MV-4-11 (cell line): ENCODE measurements at places on chromosomes 4 and X.

- DNase-seq, result no peak
These were observed 22.0 kb upstream of the VEGFC start for GRCh38 chr4:176814770-176815169.

- no peak for DNase-seq
These were observed 151.2 kb downstream of the COX18 start for GRCh38 chr4:72918362-72918761.

DNA sequence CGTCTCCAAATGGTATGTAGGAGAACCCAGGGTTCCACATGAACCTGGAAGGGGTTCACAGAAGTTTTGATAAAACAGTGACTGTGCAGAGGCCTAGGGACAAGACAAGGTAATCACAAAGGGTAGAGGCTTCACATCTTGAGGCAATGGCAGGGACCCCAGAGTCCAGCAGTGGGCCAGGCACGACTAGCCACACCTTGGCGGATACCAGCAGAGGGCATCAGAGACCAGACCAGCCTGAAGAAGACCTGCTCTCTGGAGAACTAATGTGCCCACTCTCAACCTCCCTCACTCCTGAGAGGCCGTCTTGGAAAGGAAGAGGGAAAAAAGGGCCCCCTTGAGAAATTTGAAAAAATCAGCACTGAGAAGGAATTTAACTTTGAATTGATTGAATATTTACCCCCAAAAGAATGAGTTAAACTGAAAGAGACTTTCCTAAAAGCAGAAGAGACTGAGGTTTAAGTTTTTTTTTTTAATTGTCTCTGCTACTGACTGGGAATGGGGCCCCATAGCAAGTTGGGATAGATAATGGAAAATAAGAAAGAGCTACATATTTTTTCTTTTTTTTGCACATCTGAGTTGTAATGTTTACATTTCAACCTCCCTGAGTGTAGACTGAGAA is 243.8 kb upstream of the JADE1 start:
- no peak for DNase-seq

GRCh38 chr4:89411539-89412309 is 104.1 kb upstream of the GPRIN3 start:
- no peak for DNase-seq

DNA sequence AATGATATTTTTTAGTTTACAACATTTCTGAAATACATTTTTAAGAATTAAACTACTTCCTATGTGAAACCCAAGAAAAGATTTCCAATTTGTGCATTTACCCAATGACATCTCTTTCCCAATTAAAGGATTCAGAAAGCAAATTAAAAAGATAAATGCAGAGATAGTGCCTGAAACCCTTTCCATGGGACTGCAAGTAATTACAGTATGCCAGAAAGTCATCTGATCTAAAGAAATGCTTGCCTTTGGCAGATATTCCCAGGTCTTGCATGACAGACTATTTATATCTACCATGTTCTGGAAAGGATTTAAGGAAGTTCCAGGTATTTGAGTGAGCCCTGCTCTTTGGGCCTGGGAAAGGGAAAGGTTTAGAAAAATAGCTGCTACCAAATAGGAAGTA is 41.6 kb upstream of the CXorf38 start:
- DNase-seq, result no peak

DNA sequence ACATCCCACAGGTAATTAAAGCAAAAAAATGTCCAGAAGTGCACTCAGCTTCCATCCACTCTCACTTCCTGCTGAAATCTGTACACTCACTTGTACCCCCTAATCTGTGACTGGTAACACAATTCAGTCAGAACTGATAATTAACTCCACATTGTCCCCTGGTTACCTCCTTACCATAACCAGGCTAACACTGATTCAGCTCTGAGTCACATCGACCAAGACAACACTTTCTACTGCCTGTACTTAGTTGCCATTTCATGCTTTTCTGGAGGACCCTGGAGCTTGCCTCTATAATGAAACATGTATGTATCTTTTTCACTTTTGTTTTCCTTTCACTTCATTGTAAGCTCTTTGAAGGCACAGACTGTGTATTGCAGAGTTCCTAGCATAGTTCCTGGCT is 130.9 kb upstream of the GABRG1 start:
- no peak for DNase-seq

DNA sequence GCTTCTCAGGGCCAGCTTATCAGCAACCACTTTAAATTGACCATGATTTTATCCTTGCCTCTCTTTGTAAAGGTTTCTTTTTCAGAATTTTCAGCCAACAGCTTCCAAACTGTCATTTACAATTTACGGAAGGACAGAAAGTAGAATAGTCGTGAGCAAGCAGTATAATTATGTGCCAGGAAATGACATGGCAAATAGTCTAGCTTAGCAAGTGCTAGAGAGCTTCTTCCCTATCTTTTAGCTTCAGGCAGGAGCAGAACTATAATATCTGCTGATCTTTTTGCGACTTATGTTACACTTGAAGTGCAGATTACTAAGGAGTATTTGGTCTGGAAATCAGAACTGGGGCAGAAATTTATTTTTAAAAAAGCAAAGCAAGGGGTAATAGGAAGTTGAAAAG is 123.0 kb upstream of the AP1S2 start:
- peak; percentile 3 for DNase-seq

DNA sequence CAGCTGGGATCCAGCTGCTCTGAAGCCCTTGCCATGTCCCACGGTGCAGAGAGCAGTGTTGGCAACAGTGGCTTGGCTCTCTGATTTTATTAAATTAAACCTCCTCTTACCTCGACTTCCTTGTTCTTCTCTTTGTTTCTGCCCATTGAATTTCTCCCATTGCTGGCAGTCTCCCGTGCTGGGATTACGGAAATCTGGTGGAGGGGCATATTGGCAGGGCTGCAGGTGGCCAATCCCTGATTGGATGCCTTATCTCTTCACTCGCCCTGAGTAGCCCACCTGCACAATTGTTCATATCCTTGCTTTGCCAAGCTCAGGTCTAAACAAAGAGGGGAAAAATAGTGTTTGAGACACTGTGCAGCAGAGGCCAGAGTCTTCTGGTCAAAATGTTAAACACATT is 493.9 kb downstream of the TMA16 start:
- no peak for DNase-seq

DNA sequence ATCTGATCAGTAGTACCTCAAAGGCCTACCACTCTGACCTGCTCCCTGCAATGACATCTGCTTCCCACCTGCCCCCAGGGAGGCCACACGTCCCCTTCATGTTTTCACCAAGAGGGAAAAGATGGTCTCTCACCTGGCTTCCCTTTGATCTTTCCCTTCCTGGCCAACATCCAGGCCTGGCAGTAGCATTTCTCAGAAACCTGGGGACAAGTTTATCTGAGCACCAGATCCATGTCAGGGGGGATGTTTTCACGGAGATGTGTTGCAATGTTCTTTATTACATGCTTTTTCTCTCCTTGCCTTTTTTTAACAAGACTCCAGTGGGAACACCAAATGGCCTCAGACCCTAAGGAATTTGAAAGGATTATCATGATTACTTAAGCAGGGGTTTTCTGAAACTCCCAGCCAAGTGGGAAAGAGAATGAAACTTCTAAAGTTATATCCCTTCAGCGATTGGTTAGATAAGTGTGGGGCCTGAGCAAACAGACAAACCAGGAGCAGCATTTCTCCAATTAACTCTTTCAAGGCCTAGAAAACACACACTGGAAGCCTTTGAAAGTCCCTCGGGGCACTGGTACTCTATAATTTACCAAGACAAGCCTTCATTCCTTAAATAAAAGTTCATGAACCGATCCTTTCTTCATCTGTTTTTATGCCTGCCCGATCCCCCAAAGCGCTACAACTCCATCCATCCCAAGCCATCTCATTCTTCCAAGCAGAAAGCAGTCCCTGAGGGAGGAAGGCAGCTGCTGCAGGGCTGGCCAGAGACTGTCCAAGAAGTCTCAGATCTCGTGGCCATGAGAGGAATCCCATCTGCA is 94.1 kb downstream of the BCOR start:
- no peak for DNase-seq

DNA sequence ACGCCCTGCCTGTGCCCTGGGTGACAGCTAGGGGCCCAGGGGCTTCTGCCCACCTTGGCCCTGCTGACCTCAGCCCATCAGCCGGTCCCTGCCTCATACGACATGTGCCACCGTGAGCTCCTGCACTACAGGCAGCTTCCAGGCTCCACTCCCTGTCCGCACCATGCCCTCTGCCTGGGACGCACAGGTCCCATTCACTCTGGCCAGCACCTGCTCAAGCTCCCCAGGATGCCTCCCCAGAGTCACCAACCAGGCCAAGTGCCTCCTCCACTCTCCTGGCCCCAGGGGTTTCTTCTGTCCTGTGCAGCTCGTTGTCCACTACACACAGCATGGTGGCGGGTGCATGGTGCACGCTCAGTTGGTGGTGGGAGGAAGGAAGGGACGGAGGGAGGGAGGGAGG is 20.2 kb upstream of the MRFAP1 start:
- no peak for DNase-seq

GRCh38 chr4:133856731-133857355 is 344.7 kb downstream of the PABPC4L start:
- no peak for DNase-seq

DNA sequence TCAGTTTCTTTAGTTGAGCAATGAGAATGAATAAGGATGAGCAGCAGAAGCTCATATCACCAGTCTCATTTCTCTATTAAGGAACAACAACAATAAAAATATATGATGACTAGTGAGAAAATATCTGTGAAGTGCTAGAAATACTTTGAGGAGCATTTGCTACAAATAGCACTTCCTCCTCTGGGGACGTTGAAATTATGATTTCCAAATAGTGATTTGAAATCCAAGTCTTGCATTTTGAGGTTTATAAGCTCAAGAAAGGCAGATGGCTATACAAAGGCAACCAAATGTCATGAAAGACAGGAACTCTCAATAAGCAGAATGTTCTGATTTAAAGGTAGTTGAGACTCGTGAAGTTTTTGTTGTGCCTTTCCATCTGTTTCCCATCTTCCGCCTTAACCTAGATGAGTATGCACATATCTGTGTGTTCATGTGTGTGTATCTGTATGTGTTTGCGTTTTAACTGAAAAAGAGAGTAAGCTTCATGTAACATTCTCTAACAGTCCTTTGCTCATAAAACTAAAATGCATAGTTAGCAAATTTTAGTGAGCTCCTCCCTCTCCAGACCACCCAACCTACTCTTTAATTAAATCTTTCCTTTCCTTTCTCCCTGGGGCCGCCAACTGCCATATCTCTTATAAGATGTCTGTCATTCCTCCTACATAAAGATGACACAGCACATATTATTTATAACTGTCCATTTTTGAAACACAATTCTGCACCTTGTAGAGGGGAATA is 222.6 kb upstream of the RASGEF1B start:
- DNase-seq, result no peak

GRCh38 chrX:68648960-68649359 is 1.5 kb downstream of the STARD8 start:
- DNase-seq, result no peak

- no peak for DNase-seq
These were observed 1.7 kb upstream of the CNOT6L start for GRCh38 chr4:77820649-77821561.

DNA sequence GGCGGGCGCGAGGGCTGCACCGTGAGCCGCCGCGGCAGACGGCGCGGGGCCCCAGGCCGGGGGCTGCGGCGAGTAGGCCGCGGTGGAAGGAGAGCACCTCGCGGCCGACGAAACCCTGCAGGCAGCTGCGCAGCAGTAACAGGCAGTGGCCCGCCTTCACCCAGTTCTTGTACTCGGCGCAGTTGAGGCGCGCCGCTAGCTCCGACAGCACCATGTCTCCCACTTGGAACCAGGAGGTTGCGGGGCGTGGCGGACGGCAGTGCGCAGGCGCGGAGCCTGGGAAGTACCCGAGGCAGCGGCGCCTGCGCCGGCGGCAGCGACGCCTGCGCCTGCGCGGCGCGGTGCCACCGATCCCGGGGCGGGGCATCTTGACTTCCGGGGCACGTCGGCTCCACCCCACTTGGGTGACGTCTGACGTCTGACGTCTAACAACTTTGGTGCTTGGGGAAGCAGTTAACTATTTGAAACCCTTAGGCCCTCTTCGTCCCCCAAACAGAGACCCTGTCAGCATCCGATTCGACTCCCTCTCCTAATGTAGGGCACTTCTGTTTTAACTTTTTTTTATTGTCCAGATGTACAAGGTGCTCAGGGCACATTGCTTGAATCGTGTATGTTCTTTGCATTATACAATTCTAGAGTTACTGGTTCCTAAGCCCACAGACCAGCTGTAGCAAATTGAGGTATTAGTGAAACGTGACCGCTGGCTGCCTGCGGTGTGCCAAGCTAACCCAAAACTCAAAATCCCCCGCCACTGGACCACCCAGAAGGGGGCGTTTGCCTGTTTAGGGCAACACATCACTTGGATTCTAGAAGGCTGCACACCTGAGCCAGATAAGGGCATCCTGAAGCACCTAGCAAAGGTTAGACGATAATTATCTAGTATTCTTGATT is at the start of gene CXorf38:
CXorf38 (minus strand) TSS at position 255 of the 891 bp plus-strand sequence; CDS start at position 214, 41 bp downstream.
- peak; percentile 82 for DNase-seq

GRCh38 chrX:13473442-13474163 is 95.8 kb upstream of the EGFL6 start:
- DNase-seq, result peak; percentile 7

DNA sequence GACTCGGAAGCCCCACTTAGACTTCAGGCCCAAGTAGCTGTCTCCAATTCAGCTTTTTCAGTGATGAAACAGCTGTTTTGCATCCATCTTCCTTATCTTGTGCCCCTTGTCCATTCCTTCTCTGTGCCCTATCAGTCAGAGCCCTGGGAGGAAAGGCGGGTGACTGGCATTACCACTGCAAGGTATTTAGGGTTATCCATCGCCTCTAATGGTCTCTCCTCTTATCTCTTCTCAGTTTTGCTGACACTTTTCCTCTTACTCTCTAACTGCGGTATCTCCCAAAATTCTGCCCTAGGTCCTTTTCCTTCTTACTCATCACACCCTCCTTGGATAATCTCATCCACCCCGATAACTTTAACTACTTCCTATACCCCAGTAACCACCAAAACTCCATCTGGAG is 13.7 kb downstream of the GAB3 start:
- DNase-seq, result no peak

- DNase-seq, result peak; percentile 94
These were observed 249.2 kb upstream of the RPS6KA3 start for GRCh38 chrX:20515841-20516461.

- peak; percentile 81 for DNase-seq
These were observed 202.0 kb downstream of the DCLK2 start for GRCh38 chr4:150280081-150280895.

DNA sequence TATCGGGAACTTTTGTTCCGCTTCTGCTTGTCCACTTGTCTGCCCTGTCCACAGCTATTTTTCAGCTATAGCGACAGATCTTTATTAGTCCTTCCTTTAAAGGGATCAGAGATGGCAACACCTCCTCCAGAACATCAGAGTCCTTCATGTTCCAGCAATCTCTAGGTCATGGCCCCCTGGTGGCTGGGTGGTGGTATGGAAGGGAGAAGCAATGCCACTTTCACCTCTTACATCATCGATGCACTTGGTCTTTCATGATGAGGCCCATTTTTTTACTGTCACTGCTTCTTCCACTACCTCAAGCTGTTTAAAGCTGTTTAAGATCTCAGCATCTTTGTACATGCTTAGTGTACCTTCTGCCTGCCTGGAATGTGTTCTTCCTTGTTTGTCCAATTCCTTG is 106.7 kb downstream of the ARHGAP6 start:
- DNase-seq, result peak; percentile 26

GRCh38 chr4:155972098-155972497 is 18.4 kb upstream of the CTSO start:
- DNase-seq, result peak; percentile 35

- no peak for DNase-seq
These were observed 50.8 kb upstream of the STIM2 start for GRCh38 chr4:26809811-26810210.
